Activated CD8-positive, alpha-beta memory T cell treated with anti-CD3 and anti-CD28 coated beads for 36 hours (primary cell): ENCODE measurements at places on chromosomes 5 and 9. TPM values are rescaled to one million over a fixed set of nuclear protein-coding genes. Genes with fewer than 3 reads are reported as not detected.

PRR16 gene
- not detected for total RNA-seq

SLC44A1 gene
- 7.2 TPM for total RNA-seq

ECM2 gene
- total RNA-seq = not detected

SV2C gene
- not detected for total RNA-seq

CENPP gene
- 21.5 TPM for total RNA-seq

SPINK13 gene
- not detected for total RNA-seq

TRMT10B gene
- total RNA-seq = 8.8 TPM

PRXL2C gene
- total RNA-seq = 10.1 TPM

SPINK5 gene
- not detected for total RNA-seq

ASPN gene
- not detected for total RNA-seq

ARL10 gene
- 15.9 TPM for total RNA-seq

TBCA gene
- total RNA-seq = 238 TPM

GALNT12 gene
- total RNA-seq = 6.6 TPM

CDH6 gene
- total RNA-seq = not detected

SAXO1 gene
- 0.23 TPM for total RNA-seq

TRIM36 gene
- total RNA-seq = 0.40 TPM

MCC gene
- total RNA-seq = 4.8 TPM

ROPN1L gene
- 0.21 TPM for total RNA-seq

UBLCP1 gene
- total RNA-seq = 40.5 TPM

IL6ST gene
- total RNA-seq = 43.9 TPM

SPARC gene
- 0.15 TPM for total RNA-seq

SCGB3A2 gene
- not detected for total RNA-seq

MLANA gene
- not detected for total RNA-seq

CDO1 gene
- total RNA-seq = 0.11 TPM

PLPP7 gene
- 0.15 TPM for total RNA-seq

SPINK4 gene
- not detected for total RNA-seq

PGM5 gene
- not detected for total RNA-seq

FBN2 gene
- total RNA-seq = not detected

SPINK1 gene
- not detected for total RNA-seq

PCDHGA4 gene
- total RNA-seq = not detected

RFK gene
- total RNA-seq = 15.5 TPM

GPR150 gene
- total RNA-seq = 0.44 TPM

PCDHB16 gene
- not detected for total RNA-seq

SPATA31D4 gene
- total RNA-seq = not detected

RNF44 gene
- total RNA-seq = 47.2 TPM

OR4F3 gene
- total RNA-seq = not detected

LCN2 gene
- not detected for total RNA-seq

PKD2L2 gene
- not detected for total RNA-seq

SHB gene
- total RNA-seq = 2.4 TPM

PCDHGB1 gene
- total RNA-seq = not detected

HNRNPAB gene
- total RNA-seq = 672 TPM

BAAT gene
- 0.08 TPM for total RNA-seq

GAS1 gene
- 0.34 TPM for total RNA-seq

ZER1 gene
- 17.3 TPM for total RNA-seq

NUTM2F gene
- not detected for total RNA-seq

MRPL22 gene
- 87.5 TPM for total RNA-seq

MYOZ3 gene
- total RNA-seq = not detected

RXFP3 gene
- total RNA-seq = not detected

PCDHB4 gene
- not detected for total RNA-seq

FLT4 gene
- total RNA-seq = 4.4 TPM

ITGA2 gene
- total RNA-seq = 6.2 TPM

PSMD5 gene
- 63.0 TPM for total RNA-seq

CNOT6 gene
- total RNA-seq = 40.0 TPM

TXNDC8 gene
- total RNA-seq = not detected

GM2A gene
- 12.8 TPM for total RNA-seq

SLC6A19 gene
- not detected for total RNA-seq

PRDM9 gene
- not detected for total RNA-seq
